Stimulated activated CD4-positive, alpha-beta T cell treated with anti-CD3 and anti-CD28 coated beads, Interleukin-1b, Interleukin-23, amount 100 ng/mL, for 48 hours (primary cell): ENCODE measurements at places on chromosomes 3 and 15.

GRCh38 chr3:171744158-171744741, 66.0 kb downstream of the PLD1 start:
- DNase-seq: no peak

GRCh38 chr3:152202976-152203626, 65.6 kb upstream of the MBNL1 start:
- no peak for DNase-seq

DNA sequence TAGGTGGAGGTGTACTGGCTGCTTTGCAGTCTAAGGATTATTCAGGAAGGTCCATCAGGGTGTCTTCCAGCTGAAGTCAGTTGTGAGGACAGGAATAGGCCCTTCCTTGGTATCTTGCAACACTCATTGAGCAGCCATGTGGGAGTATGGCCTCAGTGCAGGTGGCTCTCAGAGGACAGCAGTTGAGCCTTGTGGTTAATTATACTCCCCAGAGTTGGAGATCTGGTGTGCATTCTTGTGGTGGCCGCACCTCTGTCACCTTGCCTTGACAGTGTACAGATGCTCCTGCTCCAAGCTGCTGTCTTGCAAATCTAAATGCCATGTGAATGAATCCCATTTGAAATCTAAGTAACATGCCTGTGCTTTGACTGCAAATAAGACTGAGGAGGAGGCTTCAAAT, 339.9 kb upstream of the BCHE start:
- no peak for DNase-seq

- DNase-seq: no peak
These were observed at the start of gene CHST13 for GRCh38 chr3:126523745-126524428. Gene CHST13 (plus strand): TSS chr3:126524155. CDS start chr3:126524333, 178 bp downstream.

DNA sequence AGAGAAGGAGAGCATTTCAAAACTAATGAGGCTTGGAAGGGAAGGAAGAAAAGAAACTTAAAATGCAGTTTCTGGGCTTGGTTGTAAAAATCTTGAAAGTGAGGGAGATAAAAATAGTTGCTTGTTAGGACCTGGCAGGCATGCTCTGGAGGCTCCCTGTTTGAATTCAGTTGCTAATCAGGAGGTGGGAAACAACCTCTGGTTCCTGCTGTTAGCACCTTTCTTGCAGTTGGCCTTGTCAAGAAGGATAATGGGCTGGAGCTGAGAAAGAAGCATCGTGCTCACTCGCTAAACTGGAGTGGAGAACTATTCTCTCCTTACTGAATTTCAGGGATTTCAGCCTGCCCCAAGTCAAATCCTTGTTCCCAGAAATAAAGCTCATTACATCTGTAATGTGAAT, 23.4 kb downstream of the SNAPC5 start:
- DNase-seq: no peak

DNA sequence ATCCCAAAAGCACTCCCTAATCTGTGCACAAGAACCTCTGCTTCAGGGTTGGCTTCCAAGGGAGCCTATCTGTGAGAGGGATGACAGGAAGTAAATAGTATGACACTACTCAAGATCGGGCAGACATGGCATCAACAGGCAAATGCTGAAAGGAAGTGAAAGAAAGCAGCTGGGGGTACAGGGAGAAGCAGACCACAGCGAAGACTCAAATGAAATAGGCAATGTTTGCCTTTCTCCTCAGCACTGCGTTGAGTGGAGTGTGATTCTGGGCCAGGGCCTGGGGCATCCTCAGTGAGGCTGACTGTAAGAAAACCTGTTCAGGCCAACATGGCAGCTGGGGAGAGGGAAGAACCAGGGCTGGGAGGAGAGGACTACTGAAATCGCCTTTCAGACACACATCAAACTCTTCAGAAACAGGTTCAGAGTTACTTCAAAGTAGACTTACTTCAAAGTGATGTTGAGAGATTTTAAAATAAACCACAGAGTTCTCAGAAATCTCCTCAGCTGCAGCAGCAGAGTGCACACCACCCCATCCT, 96.6 kb downstream of the SLC9A9 start:
- DNase-seq: peak; percentile 12

DNA sequence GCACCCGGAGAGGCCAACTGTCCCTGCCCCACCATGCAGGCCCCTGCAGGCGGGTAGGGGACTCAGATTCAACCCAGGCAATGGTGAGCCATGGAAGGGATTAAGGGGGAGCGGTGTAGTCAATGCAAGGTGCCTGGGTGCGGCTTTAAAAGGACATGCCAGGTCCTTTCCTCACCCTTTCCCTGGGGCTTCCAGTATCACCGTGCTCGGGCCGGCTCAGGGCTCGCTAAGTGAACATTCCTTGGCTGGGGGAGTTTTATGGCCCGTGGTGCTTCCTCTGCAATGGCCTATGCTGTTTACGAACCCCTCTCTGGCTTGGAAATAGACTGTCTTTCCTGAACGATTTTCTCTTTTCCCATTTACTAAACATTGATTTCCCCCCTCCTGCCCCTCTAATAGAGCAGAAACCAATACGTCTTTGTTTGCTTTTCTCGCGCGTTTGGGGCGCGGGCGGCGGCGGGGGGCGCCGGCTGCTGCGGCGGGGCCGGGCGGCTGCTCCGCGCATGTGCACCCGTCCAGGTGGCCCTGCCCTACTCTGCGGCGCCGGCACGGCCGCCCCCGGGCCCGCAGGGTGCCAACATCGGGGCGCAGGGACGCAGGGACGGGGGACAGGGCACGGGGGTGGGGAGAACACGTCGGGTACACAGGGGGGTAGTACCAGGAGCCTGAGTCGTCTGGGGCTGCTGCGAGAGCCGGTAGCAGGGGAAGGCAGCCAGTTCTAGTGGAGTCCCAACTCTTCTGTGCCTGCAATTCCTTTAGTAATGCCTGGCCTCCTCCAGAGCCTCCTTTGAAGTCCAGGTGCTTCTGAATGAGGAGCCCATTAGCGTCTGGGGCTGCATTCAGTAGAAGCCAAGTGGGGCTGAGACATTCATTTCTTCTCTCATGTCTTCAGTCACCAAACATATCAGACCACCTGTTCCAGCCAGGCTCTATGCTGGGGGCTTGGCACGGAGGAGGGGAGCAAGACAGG, 26.9 kb upstream of the CACNA2D2 start:
- DNase-seq: no peak

DNA sequence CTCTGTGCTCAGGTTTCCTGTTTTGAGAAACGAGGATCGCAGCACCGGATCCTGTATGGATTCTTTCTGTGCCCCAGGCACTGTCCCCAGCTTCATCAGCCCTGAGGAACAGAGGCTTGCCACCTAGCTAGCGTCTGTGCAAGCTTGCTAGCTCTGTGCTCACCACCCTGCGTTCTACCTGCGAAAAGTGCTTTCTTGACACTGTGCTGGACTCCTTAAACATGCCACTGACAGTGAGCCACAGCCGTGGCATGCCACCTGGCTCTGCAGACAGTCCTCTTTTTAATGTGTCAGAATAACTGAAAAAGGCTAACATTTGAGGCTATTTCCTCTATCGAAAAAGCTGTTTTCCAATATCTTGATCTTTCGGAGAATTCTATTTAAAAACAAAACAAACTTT, 1.4 kb downstream of the PGPEP1L start:
- DNase-seq: no peak

- no peak for DNase-seq
These were observed 280.6 kb downstream of the LPP start for GRCh38 chr3:188434594-188434993.

DNA sequence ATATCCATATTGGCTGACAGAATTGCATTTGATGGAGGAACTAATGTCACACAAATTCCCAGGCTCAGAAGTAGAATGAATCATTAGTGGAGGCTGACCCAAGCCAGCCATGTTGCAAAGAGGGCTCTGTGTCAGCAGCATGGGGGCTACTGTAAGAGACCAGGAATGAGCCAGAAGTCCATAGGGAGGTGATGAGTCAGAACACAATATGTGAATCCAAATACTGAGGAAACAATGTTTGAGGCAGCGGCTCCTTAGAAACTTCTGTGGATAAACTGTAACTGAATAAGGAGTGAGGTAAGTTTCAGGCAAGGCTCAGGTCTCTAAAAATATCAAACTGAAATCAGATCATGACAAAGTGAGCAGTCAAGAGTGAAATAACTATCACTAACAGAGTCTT, 170.7 kb downstream of the WDR72 start:
- DNase-seq: no peak

DNA sequence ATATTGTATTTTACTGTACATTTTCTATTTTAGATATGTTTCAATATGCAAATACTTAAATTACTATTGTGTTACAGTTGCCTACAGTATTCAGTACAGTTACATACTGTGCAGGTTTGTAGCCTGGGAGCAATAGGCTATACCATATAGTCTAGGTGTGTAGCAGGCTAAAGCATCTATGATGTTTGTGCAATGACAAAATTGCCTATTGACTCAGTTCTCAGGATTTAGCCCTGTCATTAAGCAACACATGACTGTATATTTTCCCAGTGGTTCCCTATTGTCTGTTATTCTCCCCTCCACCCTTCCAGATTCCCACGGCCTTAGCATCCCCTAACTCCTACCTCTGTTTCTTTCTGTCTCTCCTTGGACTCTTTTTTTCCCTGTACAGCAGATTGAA, 10.7 kb downstream of the MOBP start:
- DNase-seq: no peak

DNA sequence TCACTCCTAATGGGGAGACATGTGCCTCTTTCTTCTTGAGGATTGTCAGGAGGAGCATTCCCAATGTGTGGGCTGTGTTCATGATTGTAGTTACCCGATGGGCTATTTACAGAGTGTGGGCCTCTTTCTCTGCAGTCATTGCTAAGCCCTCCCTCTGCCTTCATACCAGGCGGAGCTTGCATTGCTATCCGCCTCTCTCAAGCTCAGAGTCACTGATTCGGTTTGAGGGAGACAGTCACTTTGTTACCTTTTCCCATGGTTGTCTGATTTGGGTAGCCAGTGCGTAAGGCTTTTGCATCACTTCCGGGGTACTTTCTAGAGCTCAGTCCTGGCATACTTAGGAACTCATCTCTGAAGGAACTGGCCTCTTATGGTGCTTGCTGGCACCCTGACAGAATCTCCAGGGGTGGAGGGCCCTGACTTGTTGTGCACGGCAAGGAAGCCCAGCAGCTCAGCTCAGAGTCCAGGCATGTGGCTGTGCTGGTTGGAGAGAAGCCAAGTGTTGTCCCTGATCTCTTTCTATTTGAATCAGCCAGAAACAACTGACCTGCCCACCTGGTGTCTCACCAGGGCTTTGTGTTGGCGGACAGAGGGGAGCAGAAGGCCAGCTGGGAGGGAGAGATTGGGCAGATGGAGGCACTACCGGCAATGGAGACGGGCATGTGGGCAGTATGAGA, 79.8 kb downstream of the EPHB1 start:
- DNase-seq: no peak

GRCh38 chr3:30632521-30632920, 26.1 kb downstream of the TGFBR2 start:
- DNase-seq: no peak

DNA sequence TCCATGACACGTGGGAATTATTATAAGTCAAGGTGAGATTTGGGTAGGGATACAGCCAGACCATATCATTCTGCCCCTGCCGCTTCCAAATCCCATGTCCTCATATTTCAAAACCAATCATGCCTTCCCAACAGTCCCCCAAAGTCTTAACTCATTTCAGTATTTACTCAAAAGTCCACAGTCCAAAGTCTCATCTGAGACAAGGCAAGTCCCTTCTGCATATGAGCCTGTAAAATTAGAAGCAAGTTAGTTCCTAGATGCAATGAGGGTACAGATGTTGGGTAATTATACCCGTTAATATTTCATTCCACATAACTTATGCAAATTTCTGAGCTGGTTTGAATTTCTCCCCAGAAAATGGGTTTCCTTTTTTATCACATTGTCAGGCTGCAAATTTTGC, 47.7 kb downstream of the RNF111 start:
- DNase-seq: no peak

- no peak for DNase-seq
These were observed 150.5 kb downstream of the MECOM start for GRCh38 chr3:169512991-169513390.

DNA sequence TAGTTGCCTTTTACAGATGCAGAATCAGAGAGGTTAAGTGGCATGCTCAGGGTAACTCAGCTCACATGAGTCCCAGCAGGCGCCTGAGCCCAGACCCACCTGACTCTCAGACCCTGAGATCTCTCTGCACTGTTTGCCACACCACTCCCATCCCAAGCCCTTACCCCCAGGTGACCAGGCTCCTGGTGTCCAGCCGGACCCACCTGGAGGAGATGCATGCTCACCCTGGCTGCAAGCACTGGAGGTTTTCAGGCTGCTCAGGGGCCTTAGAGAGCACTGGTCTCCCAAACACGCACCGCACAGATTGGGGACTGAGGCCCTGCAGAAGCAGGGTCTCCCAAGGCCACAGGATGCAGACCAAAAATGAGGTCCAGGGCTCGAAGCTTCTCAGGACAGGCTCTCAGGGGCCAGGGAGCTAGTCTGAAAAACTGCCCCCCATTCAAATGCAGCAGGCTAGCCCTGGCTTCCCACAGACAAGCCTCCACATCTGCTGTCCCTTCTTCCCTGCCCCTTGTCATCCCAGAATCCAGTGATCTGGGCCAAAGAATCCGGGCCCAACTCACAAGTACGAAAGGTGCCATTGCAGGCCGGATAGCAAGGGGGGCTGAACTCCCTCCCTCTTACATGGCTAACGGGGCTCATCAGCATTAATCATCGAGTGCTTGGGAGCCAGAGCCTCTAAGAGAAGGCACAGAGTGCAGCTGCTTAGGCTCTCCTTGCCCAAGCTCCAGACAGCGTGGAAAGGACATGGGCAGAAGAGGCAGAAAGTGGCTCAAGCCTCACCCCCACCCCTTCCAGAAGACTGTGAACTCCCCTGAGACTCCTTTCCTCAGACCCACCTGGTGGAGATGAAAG, 90.2 kb upstream of the PRR20G start:
- no peak for DNase-seq

GRCh38 chr3:62168356-62168755, 205.0 kb downstream of the FEZF2 start:
- DNase-seq: no peak

- DNase-seq: no peak
These were observed 15.8 kb downstream of the LOXL1 start for GRCh38 chr15:73941871-73942635.

- no peak for DNase-seq
These were observed 148.4 kb downstream of the CHST2 start for GRCh38 chr3:143267989-143268388.

- DNase-seq: no peak
These were observed 74.8 kb upstream of the PRR23C start for GRCh38 chr3:139119331-139120025.

GRCh38 chr3:117843356-117843755, 1133.8 kb downstream of the TUSC7 start:
- no peak for DNase-seq

GRCh38 chr3:43095370-43095769, 10.5 kb downstream of the POMGNT2 start:
- no peak for DNase-seq

- no peak for DNase-seq
These were observed 166.6 kb downstream of the ANO10 start for GRCh38 chr3:43455233-43455632.
